ENCODE measurements at places on chromosomes 2 and 18.

- H3K36me3 ChIP-seq = no peaks in the 10 kb centered on the region
- H3K27ac ChIP-seq = no peak overlapping the region
- H3K4me1 ChIP-seq = peaks cover 23% of the 10 kb centered on the region
- no peak for DNase-seq
- no peaks in the 10 kb centered on the region for H3K27me3 ChIP-seq
- H3K4me3 ChIP-seq = no peak overlapping the region
Measured at GRCh38 chr2:173673640-173674039, 291.5 kb downstream of the SP3 start.

DNA sequence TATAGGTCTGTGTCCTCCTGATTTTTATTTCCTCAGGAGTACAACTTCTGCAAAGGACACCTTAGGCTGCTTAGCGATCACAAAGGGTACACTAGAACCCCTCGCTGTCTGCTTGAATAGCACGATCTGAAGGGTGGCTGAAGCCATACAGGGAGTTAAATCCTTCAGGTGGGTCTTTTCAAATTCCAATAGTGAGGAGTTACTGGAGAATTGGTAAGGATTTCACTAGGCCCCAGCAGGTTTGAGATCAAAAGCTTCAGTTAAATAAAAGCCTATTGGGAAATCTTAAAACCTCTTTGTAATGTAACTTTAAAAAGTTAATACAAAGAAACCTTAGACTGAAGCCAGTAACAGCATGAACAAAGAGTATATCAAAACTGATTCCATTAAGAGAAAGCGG, 613.1 kb downstream of the ZEB2 start:
- no peaks in the 10 kb centered on the region for H3K36me3 ChIP-seq
- H3K4me3 ChIP-seq = no peak overlapping the region
- H3K27ac ChIP-seq = no peak overlapping the region
- H3K4me1 ChIP-seq = peaks cover 18% of the 10 kb centered on the region
- no peak for DNase-seq

- peaks cover 16% of the 10 kb centered on the region for H3K4me1 ChIP-seq
- H3K27ac ChIP-seq = no peak overlapping the region
- no peak overlapping the region for H3K4me3 ChIP-seq
- peak; percentile 47 for DNase-seq
- H3K27me3 ChIP-seq = no peaks in the 10 kb centered on the region
Measured at GRCh38 chr18:44715245-44715644, 34.6 kb downstream of the SETBP1 start.

- H3K4me1 ChIP-seq = peaks cover 7% of the 10 kb centered on the region
- H3K27ac ChIP-seq = no peak overlapping the region
- H3K36me3 ChIP-seq = no peaks in the 10 kb centered on the region
- H3K27me3 ChIP-seq = no peaks in the 10 kb centered on the region
- no peak for DNase-seq
Measured at GRCh38 chr18:45836242-45837205, 11.0 kb downstream of the SIGLEC15 start.

DNA sequence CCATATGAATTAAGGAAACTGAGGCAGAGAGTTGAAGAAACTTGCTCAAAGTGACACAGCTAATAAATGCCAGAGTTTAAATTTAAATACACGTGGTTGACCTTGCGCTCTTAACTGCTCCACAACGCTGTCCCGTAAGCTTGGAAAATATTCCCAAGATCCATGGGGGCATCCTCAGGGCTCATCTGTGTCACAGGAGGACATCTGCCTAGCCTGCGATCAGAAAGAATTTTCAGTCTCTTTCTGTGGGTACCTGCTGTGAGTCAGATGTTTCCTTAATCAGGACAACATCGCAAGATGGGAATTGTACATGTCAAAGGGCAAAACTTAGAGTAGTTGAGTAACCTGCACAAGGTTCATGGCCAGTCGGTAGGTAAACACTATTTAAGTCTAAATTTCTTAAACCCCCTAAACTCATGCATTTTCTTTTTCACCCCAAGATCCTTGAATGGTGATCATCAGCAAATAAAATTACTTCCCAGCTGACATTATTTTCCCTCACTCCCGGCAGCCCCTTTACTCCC, 1.4 kb downstream of the CMPK2 start:
- no peak for DNase-seq
- peaks cover 13% of the 10 kb centered on the region for H3K4me1 ChIP-seq
- H3K36me3 ChIP-seq = no peaks in the 10 kb centered on the region
- H3K27ac ChIP-seq = no peak overlapping the region
- H3K27me3 ChIP-seq = 0 out of 2 replicates have a peak, but pooled peaks cover 3% of the 10 kb centered on the region

- no peaks in the 10 kb centered on the region for H3K4me1 ChIP-seq
- no peak overlapping the region for H3K27ac ChIP-seq
- DNase-seq = no peak
- peaks cover 66% of the 10 kb centered on the region for H3K27me3 ChIP-seq
Measured at GRCh38 chr2:1900732-1901131, 156.4 kb upstream of the PXDN start.

GRCh38 chr2:28681158-28681571, 70.5 kb upstream of the PPP1CB start:
- no peaks in the 10 kb centered on the region for H3K36me3 ChIP-seq
- no peak overlapping the region for H3K4me3 ChIP-seq
- no peaks in the 10 kb centered on the region for H3K27me3 ChIP-seq
- peaks cover 6% of the 10 kb centered on the region for H3K4me1 ChIP-seq
- DNase-seq = no peak

GRCh38 chr2:26243470-26244308, 743 bp downstream of the HADHA start:
- peak overlapping the region; percentile 89 for H3K4me3 ChIP-seq
- H3K27ac ChIP-seq = peak overlapping the region; percentile 85
- 0 out of 2 replicates have a peak, but pooled peaks cover 3% of the 10 kb centered on the region for H3K36me3 ChIP-seq

- no peaks in the 10 kb centered on the region for H3K36me3 ChIP-seq
- H3K27me3 ChIP-seq = no peaks in the 10 kb centered on the region
- H3K4me3 ChIP-seq = no peak overlapping the region
- H3K27ac ChIP-seq = no peak overlapping the region
Measured at GRCh38 chr18:7686278-7686677, 119.2 kb downstream of the PTPRM start.

DNA sequence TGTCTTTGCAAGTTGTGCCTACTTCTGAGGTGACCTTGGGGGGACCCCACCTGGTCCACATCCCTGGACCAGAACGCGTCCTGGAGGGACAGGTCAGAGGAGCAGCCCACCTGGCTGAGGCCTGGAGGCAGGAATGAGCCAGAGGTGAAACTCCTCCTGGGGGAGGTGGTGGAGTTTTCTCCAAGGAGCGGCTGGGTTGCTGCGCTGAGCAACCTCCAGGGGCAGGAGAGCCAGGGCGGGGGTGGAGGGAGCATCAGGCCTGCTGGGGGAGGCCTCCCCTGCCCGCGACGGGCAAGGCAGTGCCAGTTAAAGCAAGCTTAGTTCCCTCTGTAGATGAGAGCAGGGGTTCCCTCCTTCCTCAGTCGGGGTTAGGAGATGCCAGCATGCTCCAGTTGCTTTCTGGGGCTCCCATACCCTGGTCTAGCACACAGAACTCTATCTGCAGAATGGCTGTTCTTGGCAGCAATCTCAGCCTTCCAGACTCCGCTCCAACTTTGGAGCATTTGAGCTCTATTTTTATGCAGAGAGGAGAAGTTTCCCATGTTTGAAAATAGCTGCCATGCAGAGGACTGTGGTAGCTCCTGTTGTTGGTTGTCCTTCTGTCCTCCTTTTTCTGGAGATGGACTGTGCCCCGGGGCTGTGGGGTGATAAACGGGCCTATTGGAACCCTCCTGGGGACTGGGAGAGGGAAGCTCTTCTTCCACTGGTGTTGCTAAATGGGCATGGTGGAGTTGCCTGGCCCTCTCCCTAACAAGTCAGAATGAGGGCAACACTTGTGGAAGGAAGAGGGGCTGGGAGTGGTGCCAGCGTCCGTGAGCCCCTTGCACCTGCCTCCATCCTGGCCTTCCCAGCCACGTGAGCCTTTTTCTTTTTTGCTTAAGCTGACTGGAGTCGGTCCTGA, 39.1 kb downstream of the B3GNT2 start:
- H3K4me1 ChIP-seq = no peaks in the 10 kb centered on the region
- no peak for DNase-seq
- H3K27me3 ChIP-seq = no peaks in the 10 kb centered on the region
- H3K36me3 ChIP-seq = no peaks in the 10 kb centered on the region
- no peak overlapping the region for H3K27ac ChIP-seq

GRCh38 chr2:47541848-47542450, 139.0 kb downstream of the MSH2 start:
- H3K4me1 ChIP-seq = no peaks in the 10 kb centered on the region
- no peak overlapping the region for H3K27ac ChIP-seq
- H3K4me3 ChIP-seq = no peak overlapping the region
- H3K36me3 ChIP-seq = no peaks in the 10 kb centered on the region

DNA sequence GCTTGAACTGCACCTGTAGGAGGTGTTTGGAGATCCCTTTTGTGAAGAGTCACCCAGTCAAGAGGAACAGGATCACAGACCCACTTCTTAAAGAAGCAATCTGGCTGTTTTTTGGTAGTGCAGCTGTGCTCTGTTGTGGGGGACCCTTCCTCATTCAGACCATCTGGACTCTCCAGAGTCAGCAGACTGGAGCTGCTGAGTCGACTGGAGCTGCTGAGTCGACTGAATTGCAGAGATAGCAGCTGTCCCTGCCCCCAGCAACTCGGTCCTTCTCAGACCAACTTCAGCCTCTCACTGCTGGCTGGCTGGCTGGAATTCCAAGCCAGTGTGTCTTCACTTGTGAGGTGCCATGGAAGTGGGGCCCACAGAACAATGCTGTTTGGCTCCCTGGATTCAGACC, 56.8 kb downstream of the GTF3C3 start:
- no peaks in the 10 kb centered on the region for H3K27me3 ChIP-seq
- no peaks in the 10 kb centered on the region for H3K36me3 ChIP-seq
- H3K27ac ChIP-seq = no peak overlapping the region
- no peaks in the 10 kb centered on the region for H3K4me1 ChIP-seq
- no peak for DNase-seq
- no peak overlapping the region for H3K4me3 ChIP-seq

GRCh38 chr18:79529296-79529695, 133.6 kb downstream of the NFATC1 start:
- DNase-seq = no peak
- H3K27me3 ChIP-seq = peaks cover 4% of the 10 kb centered on the region
- H3K36me3 ChIP-seq = no peaks in the 10 kb centered on the region
- H3K4me3 ChIP-seq = no peak overlapping the region

DNA sequence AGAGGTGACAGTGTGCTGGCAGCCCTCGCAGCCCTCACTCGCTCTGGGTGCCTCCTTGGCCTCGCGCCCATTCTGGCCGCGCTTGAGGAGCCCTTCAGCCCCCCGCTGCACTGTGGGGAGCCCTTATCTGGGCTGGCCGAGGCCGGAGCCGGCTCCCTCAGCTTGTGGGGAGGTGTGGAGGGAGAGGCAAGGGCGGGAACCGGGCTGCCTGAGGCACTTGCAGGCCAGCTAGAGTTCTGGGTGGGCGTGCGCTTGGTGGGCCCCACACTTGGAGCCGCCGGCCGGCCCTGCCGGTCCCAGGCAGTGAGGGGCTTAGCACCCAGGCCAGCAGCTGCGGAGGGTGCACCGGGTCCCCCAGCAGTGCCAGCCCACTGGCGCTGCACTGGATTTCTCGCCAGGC, 1480.9 kb upstream of the SLC39A10 start:
- H3K4me1 ChIP-seq = no peaks in the 10 kb centered on the region
- DNase-seq = no peak
- H3K36me3 ChIP-seq = no peaks in the 10 kb centered on the region
- H3K27me3 ChIP-seq = no peaks in the 10 kb centered on the region
- no peak overlapping the region for H3K27ac ChIP-seq
- no peak overlapping the region for H3K4me3 ChIP-seq

DNA sequence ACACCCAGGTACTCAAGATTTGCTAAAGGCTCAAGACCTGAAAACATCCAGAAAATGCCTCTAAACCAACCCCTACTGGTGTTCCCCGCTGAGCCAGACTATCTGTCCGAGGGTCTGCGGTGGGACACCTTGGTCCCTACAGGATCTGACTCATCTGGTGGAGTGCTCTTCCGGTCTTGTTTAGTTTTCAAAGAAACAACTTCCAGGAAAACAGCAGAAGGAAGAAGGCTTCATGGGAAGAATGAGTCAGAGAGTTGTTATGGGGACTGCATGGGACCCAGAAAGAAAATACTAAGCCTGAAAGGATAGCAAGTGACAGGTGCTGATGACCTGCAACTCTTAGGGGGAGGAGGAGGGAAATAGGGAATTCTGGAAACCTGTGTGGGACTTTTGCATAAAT, 41.3 kb downstream of the ZFP36L2 start:
- H3K4me3 ChIP-seq = no peak overlapping the region
- no peak for DNase-seq
- peaks cover 32% of the 10 kb centered on the region for H3K4me1 ChIP-seq
- H3K36me3 ChIP-seq = no peaks in the 10 kb centered on the region
- no peaks in the 10 kb centered on the region for H3K27me3 ChIP-seq

GRCh38 chr2:238649936-238650518, 197.9 kb upstream of the TWIST2 start:
- H3K36me3 ChIP-seq = no peaks in the 10 kb centered on the region
- H3K27ac ChIP-seq = no peak overlapping the region
- H3K4me1 ChIP-seq = peaks cover 16% of the 10 kb centered on the region
- H3K27me3 ChIP-seq = no peaks in the 10 kb centered on the region
- no peak for DNase-seq

DNA sequence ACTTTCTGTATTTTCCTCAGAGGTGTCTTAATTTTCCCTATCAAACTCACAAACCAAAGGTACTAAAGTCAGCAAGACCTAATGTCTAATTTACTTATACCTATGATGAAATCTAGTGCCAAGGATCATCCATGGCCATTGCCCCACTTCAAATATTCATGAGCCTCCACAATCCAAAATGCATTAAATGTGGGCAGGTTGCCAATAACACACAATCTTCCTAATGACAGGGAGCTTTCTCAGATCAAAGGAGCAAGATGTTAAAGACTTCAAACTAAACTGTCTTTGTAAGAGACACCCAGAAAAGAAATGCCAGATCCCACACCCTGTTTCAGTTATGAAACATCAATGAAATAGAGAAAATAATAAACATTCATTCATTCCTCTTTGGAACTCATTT, 143.2 kb downstream of the TMEFF2 start:
- no peaks in the 10 kb centered on the region for H3K4me1 ChIP-seq
- H3K36me3 ChIP-seq = no peaks in the 10 kb centered on the region
- DNase-seq = no peak
- no peak overlapping the region for H3K4me3 ChIP-seq

DNA sequence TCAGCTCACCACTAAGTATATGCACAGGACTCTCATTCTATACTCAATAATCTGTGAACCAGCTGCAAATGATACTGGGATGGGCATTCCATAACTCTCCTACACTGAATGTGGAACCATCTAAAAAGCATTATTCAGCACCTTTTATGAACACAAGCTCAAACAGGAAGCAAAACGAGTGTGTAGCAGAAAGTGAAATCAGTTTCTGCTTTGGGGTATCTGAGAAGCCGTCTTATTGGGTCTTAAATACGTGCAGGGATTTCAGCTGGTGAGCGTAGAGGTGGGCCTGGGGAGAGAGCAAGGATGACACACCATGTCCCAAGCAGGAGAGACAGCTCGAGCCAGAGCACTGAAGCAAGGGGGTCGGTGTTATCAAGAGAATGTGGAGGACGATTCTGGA, 120.0 kb upstream of the TTN start:
- no peak for DNase-seq
- no peak overlapping the region for H3K27ac ChIP-seq
- H3K4me3 ChIP-seq = no peak overlapping the region
- peaks cover 9% of the 10 kb centered on the region for H3K4me1 ChIP-seq
- H3K27me3 ChIP-seq = no peaks in the 10 kb centered on the region

- H3K4me3 ChIP-seq = no peak overlapping the region
- no peak for DNase-seq
- H3K36me3 ChIP-seq = no peaks in the 10 kb centered on the region
Measured at GRCh38 chr2:139518321-139518720, 738.1 kb upstream of the NXPH2 start.

GRCh38 chr18:46069524-46069923, 2.5 kb downstream of the PSTPIP2 start:
- no peaks in the 10 kb centered on the region for H3K36me3 ChIP-seq
- H3K4me1 ChIP-seq = no peaks in the 10 kb centered on the region
